SK-N-MC (cell line): ENCODE measurements at places on chromosomes 12 and 14.
A peak's percentile ranks its signal among the peaks of the same experiment; 100 is the strongest.

DNA sequence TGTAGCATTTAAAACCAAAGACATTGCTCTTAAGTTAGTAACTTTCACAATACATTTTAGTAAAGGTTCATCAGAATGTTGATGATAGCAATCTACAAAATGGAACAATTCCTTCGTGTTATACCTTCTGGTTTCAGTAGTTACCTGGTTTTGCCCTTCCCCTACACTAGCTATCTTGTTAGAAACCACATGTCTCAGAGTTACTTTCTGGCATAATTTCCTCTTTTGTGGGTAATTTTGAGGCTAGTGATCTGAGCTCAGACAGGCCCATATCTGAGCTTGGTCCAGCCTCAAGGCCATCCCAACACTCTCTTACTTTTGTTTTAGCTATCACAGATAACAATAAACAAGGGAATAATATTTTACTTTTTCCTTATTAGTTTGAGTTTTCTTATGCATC, 196.9 kb downstream of the KITLG start:
- DNase-seq, result no peak

GRCh38 chr12:58341791-58342190, 400.4 kb downstream of the ATP23 start:
- DNase-seq, result peak; percentile 86

DNA sequence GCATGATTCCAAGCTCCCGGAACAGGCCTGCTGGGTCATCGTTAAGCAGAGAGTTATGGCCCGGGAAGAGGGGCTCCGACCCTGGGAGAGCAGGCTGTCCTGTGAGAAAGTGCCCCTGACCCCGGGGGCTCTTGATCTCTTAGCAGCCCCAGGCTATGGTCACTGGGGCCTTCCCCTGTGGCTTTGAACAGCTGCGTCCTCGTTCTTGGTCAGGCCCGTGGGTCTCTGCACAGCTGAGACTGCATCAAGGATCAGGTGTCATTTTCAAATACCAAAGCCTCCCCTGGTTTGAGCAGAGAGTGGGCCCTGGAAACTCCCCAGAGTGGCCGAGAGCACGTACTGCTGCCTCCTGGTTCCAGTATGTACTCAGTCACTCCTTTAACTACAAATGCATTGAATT, 114.8 kb downstream of the ESRRB start:
- DNase-seq, result no peak

DNA sequence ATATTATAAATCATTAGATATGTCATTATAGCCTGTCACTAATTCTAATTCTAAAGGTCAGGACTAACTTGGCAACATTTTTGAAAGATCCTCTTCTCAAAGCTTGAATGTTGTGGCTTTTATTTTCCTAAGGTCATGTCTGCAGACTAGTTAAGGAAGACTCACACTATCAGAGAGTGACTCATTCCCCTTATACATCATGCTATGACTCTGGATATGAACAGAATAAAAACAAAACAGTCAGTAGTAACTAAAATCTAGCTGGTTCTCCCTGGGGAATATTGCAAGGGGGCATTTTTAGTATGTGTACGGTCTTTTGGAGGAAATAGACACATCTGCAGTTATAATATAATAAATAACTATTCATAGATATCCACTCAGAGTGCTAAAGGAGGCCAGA, 170.6 kb downstream of the SLC2A13 start:
- DNase-seq, result no peak

DNA sequence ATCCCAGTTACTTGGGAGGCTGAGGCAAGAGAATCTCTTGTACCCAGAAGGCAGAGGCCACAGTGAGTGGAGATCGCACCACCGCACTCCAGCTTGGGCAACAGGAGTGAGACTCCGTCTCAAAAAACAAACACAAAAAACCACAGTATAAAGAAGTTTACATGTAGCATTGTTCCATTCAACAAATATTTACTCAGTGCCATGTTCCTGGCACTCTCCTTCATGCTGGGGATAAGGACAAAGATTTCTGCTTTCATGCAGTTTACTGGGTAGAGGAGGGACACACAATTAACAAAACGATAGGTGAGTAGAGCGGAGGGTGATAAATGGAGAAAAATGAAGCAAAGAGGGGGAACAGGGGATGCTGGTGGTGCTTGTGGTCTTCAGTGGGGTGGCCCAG, 68.2 kb upstream of the OVCH1 start:
- no peak for DNase-seq

DNA sequence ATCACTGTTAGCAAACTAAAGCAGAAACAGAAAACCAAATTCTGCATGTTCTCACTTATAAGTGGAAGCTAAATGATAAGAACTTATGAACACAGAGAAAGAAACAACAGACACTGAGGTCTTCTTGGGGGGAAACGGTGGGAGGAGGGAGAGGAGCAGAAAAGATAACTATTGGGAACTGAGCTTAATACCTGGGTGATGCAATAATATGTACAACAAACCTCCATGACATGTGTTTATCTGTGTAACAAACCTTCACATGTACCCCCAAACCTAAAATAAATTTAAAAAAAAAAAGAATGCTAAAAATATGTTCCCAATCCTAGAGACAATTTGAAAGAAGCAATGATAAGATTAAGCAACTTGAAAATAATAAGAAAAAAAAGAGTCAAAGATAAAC, 89.5 kb downstream of the SOX5 start:
- no peak for DNase-seq

GRCh38 chr12:103547376-103547775, 39.7 kb upstream of the STAB2 start:
- no peak for DNase-seq

GRCh38 chr12:75701859-75702258, 190.4 kb upstream of the KRR1 start:
- DNase-seq, result no peak

- no peak for DNase-seq
Observed at GRCh38 chr14:95547626-95548327, 12.9 kb downstream of the GLRX5 start.

DNA sequence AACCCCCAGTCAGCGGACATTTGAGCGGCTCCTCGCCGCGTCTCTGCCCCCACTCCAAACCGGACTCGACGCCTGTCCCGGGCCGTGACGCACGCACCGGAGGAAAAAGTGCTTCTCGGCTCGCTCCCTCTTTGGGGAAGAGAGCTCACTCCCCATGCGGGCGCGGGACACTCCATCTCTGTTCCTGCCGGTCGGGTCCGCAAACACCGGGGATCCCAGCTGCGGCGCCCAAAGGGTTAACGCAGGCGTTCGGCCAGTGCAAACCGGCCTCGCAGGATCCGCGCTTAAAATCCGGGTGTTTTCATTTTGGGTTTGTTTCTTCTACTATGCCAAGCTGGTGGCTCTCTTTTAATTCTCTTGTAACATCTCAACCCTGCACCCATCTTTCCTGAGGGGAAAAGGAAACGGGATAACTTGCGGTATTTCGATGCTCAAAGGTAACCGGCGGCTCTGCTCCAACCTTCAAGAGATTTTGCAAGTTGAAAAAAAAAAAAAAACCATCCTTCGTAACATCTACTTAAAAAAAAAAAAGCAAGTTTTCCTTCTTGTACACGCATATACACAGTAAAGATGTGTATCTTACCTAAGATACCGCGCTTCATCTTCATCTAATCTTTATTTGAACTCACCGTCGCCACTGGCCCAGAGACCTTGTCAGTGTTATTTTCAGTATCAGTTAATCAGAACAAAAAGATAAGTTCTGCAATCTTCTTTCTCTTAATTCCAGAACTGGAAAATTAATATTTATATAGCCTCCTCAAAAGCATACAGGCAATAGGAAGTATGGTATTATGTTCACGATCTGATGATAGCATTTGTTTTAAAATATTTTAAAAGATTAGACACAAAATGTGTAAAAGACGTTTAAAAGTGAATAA, 1.6 kb upstream of the ATP2B1 start:
- DNase-seq, result no peak

DNA sequence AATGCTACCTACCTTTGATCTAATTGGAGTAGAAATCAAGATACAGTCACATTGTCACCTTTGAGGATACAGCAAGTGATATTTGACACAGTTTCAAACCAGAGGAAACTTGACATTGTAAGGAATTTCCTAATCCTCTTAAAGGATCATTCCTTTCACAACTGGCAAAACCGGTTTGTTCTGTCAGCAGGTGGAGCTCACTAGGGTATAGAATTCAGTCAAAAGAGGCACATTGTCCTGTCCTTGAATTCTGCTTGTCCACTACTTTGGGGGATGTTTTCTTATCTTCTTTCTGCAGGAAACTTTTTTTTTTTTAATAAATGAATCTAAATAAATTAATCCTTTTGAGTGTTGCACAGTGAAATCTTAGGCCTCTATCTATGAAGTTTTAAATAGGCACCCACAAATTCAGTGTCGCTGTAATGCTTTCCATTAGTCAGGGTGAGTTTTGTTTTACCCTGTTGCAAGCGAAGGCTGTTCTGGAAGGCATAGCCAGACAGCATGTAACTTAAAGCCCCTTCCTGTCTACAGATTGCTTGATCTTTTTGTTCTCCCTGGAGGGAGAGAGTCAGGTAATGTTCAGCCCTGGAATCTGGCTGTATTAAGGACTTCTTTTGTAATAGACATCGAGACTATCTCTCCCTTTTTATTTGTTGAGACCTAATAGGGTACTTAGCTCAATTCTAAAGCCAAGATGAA, 285.0 kb upstream of the RGS6 start:
- DNase-seq, result no peak

DNA sequence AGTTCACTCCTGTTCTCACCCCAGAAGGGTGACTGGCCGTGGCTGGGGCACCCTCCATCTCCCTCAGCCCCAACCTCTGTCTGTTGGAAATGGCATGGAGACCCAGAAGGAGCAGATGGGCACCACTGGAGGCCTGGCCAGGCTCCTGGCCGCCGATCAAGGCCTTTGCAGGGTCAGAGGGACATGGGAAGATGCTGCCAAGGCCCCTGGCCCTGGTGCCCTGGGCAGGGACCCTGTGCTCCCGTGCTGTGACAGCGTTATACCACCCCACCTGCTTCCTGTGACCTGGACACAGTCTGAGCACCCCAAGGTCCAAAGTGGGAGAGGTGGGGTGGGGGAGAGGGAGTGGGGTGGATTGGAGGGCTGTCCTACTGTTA, 3.5 kb downstream of the INF2 start:
- DNase-seq, result no peak

DNA sequence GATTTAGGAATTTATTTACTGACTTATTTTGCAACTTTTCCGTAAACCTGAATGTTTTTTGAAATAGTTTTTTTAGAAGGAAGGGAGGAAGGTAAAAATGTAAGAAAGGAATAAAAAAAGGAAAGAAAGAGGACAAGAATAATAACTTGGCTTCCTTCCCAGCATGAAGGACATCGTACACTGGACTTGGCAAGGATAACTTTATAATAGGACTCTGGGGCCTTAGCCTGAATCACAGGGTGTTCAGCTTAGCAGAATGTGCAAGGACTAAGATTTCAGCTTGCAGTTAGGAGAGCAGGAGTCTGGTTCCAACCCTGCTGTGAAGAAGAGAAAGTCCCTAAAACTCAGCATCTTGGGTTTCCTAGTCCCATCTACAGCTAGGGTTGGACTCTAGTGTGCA, 1053.3 kb downstream of the VRK1 start:
- DNase-seq, result no peak

DNA sequence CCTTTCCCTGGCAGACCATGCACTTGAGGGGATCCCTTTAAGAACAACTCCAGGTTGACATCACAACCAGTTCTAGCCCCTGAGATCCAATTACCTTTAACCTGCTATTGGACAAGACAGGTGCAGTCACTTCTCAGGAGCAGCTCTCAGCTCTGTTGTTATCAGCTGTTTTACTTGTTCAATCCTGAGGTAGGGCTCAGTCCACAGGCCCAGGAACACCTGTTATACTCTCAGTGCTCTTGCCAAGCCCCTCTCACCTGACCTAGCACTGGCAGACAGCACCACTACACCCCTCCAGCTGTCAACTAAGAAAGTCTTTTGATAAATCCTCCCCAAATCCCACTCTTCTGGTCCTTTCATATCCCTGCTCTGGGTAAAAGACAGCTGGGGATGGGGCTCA, 163.9 kb upstream of the TMTC2 start:
- DNase-seq, result no peak

DNA sequence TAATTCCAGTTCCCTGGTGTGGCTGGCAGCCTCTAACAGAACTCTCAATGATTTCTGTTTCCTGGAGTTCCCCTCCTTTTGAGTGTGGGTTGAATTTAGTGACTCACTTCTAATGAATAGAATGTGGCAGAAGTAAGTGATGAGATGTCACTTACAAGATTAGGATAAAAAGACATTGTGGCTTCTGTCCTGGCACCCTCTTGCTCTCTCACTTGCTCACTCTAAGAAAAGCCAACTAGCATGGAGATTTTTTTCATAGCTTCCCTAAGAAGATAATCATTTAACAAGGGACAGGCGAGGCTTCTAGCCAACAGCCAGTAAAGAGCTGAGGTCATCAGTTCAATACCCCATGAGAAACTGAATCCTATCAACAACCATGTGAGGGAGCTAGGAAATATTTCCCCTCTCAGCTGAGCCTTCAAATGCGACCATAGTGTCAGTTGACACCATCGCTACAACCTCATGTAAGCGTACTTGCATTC, 156.7 kb downstream of the TMTC3 start:
- DNase-seq, result no peak

DNA sequence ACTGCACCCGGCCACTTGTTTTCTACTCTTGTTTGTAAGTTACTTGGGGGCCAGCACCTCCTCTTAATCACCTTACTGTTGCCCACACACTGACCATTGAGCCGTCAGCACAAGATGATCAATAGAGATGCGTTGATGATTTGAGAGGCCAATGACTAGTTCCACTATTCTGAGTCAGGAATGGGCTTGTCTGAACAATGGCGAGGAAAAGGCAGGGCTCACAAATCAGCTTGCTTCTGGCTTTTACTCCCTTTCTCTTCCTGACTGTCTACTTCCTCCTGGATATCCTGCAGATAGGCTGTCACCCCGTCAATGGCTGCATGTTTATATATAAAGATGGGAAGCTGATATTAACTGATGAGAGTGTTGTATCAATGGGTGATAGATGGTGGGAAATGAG, 29.1 kb upstream of the HDAC7 start:
- no peak for DNase-seq

GRCh38 chr14:34110531-34110930, 159.7 kb upstream of the EGLN3 start:
- DNase-seq, result no peak

- DNase-seq, result no peak
Observed at GRCh38 chr12:111454311-111454710, 48.6 kb downstream of the SH2B3 start.

GRCh38 chr12:128783129-128783574, 40.6 kb downstream of the SLC15A4 start:
- no peak for DNase-seq

- DNase-seq, result no peak
Observed at GRCh38 chr12:52353766-52354165, 13.5 kb downstream of the KRT85 start.

- DNase-seq, result no peak
Observed at GRCh38 chr12:3019005-3019680, 58.0 kb upstream of the TSPAN9 start.

DNA sequence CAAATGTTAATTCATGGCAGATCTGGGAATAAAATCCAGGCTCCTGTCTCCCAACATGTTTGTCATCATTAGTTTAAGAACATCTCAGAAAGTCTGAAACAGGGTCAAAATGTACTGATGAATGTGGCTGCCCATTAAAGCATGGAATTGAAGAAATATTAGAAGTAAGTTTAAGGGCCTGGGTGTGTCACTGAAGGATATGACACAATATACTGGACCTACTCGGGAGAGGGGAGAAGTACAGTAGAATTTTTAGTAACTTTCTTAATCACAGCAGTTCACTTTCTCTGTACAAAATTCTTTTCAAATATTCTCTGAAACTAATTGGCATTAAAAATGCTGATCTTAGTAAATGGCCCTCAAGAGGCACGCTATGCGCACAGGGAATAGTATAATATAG, 185.5 kb downstream of the ETV6 start:
- DNase-seq, result no peak

- DNase-seq, result peak; percentile 77
Observed at GRCh38 chr12:88781909-88782308, 201.6 kb upstream of the KITLG start.
